NCI-H526 (cell line): ENCODE measurements at places on chromosomes 6 and 20.

- DNase-seq, result no peak
These were observed 87.6 kb downstream of the SMOC2 start for GRCh38 chr6:168528474-168529095.

DNA sequence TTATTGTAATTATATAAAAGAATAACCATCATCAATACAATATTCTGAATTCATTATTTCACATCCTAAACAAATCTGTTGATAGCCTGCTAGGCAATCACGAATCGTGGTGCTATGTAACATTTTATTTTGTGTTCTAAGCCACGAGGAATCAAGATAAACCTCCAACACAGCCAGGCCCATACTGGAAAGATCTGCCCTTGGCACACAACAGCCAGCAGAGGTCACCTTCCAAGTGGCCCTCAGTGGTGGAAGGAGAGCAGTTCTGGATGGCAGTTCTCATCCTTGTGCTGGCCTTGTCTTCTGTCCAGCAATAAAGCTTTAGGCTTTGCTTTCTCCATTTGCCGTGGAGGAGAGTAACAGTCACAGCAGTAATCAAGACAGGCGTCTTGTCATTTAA, 13.2 kb downstream of the ZNF831 start:
- no peak for DNase-seq

GRCh38 chr6:53251033-53251672, 97.6 kb downstream of the ELOVL5 start:
- no peak for DNase-seq

DNA sequence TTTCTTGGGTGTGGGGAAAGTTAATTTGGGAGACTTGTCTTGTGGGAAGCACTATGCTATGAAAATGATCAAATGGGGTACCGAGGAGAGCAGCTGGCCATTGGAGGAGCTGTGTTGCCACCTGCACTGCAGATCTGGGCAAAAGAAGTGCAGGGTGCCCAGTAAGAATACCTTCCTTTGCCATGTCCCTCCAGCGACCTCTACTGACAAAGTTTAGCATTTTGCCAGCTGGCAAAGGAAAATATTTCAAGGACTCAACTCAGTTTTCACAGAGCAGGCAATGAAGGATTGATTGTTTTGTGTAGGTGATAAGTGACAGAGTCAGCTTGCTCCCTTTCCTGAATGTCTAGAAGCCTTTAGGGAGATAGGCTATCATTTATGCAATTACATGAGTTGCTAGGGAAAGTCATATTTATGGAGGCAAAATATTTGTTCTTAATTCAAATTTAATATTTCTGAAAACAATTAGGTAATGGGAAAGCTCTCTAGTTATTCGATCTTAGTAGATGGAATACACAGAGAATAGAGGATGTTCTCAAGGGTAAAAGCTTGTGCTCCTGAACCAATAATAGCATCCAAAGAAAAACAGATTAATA, 118.4 kb downstream of the FARS2 start:
- DNase-seq, result peak; percentile 63

DNA sequence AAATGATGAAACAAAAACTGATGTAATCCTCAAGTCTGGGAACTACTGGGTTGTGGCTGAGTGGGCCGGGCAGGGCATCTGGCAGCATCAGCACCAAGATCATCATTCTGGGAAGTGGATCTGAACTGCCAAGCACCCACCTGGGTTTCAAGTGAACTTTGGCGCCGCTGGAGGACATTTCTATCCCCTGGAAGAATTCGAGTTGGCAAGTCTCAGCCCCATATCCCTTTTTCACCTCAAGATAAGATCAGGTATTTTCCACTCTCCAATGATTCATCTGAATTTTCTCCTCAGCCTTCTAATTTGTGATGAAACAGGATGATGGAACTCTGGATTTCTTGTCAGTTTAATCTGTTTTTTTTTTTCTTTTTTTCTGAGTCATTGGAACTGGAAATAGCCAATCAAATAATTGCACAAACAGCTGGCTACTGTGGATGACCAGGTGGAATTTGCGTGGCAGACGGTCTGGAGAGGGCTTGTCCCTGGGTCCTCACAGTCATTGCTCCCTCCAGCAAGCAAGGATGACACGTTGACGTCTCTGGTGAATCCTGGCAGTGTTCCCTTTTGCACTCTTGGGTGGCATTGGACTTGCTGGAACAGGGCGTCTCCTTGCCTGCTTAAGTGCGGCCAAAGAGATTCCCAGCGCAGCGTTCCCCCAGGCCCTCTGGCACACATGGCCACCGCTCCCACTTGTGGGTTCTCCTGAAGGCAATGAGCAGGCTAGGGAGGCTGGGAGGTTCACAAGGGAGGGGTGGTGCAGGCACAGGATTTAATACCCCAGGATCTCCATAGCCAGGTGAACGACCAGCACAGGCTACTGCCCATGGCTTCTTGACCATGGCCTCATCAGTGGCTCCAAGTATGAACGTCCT, 80.4 kb downstream of the DHX35 start:
- DNase-seq, result no peak

- no peak for DNase-seq
These were observed 117.1 kb upstream of the RAB32 start for GRCh38 chr6:146426516-146426915.

GRCh38 chr20:52972190-52972937, at the start of gene TSHZ2:
Gene TSHZ2, plus strand, starts transcription at chr20:52972358. Its CDS starts 936 bp downstream, at chr20:52973294.
- no peak for DNase-seq

DNA sequence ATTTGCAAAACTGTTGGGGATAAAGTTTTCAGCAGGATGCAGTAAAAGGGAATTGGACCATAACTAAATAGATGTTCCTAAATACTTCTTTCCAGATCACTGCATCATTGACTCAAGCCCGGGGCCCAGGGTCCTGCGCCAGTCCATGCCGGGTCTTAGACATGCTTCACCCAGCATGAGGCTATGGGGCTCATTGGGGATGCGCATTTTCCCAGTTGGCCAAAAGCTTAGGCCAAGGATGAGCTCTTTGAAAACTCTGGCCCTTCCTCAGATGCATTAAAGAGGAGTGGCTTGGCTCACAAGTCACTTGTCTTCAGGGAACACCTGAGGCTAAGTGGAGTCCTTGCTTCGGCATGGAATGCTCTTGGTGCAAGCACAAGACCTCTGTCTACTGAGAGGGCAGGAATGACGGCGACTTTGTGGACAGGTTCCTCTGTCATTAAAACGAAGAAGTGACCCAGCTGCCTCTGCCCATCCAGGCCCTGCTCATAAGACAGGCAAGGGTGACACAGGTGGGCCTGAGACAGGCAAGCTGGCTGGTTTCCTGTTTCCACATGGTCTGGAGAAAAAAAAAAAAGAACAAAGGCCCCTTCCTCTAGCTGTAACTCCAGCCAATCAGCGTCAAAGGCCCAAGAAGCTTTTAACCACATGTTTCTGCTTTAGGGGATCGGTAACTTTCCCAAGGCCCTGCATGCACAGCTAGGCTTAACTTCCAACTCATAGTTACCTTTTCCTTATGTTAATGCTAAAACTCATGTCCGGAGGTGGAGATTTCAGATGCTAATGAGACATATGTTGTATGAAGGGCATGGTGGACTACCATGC, 81.4 kb upstream of the CDH4 start:
- DNase-seq, result no peak

- DNase-seq, result no peak
These were observed 7.1 kb downstream of the PANK2 start for GRCh38 chr20:3896302-3896701.

- DNase-seq, result no peak
These were observed 125.1 kb upstream of the LOC128125822 start for GRCh38 chr6:63447134-63447533.

GRCh38 chr6:96923871-96924493, 546 bp upstream of the KLHL32 start:
- no peak for DNase-seq

GRCh38 chr20:61807471-61808160, 258.1 kb downstream of the TAF4 start:
- no peak for DNase-seq

GRCh38 chr6:166500246-166500645, 86.2 kb downstream of the RAMACL start:
- no peak for DNase-seq

DNA sequence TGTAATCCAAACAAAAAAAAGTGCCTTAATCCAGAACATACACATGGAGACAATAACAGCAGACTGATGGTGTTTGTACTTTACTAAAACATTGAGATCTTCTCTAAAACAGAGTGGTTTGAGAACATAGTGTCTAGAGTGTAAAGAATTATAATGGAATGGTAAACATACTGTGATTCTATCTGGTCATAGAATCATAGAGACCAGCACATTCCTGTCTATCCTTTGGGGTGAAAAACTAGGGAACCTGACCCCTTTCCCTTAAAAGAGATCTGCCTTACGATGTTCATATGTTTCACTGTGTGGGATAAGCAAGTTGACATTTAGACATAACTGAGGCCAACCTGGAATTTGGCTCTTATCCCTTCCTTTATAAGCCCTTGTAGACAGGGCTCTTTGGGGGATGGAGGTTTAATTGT, 55.7 kb downstream of the TRMT11 start:
- DNase-seq, result no peak

GRCh38 chr6:81755551-81755950, 3.1 kb upstream of the TENT5A start:
- DNase-seq, result no peak

DNA sequence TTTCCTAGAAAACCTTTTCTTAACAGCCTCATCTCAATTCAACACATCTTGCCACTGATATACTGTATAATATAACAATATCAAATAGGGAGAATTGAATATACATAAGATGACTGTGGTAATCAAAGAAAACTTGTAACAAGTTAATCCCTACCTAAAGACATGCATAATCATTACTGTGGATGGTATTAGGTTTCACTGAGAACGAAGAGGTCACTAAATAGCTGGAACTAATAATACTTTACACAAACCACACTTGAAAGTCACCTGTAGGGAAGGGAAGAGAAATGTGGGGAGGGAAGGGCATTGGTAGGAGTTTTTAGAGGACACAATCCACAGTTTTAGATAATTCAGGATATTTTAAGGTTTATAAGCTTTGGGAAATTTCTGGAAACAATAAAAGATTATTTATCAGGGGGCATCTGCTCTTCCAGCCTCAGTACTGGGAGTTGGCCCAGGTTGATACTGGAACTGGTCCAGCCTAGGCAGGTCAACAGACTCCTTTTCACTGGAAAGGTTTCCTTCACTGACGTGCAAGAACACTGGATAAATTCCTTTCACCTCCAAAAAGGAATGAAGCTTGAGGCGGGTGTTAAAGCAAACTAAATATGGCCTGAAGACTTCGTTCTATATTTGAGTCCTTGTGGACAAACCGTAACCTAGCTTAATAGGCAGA, 44.0 kb downstream of the MAP7 start:
- DNase-seq, result no peak

- DNase-seq, result no peak
These were observed 115.1 kb downstream of the ZMYND8 start for GRCh38 chr20:47241345-47241781.

GRCh38 chr6:53302678-53303360, 45.9 kb downstream of the ELOVL5 start:
- no peak for DNase-seq

DNA sequence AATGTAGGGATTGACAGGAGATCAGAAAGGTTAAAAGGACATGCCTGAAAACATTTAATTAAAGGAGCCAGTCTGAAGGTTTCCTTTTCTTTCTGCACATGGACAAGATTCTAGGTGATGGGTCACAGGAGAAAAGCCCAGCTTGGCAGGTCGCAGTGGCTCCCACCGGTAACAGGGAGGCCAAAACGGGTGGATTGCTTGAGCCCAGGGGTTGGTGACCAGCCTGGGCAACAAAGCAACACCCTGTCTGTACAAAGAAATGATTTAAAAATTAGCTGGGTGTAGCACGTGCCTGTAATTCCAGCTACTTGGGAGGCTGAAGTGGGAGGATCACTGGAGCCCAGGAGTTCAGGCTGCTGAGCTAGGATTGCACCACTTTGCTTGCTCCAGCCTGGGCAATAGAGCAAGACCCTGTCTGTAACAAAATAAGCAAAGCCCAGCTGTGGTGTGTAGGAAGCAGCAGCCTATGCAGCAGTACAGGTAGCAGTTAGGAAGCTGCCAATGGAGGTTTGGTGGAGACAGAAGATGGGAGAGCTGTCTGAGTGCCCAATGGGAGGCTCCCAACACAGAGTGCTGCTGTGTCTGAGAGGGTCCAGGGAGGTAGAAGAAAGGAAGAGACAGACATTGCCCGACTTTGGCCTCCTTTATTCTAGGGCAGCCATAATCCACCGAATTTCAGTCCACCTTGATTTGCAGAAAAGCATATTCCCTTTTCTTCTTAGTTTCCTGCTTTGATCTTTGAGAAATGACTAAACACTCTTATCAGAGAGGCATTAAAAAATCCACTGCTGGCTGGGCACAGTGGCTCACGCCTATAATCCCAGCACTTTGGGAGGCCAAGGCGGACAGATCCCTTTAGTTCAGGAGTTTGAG, 7.1 kb upstream of the AP5S1 start:
- no peak for DNase-seq
